ENCODE measurements at places on chromosomes 2 and 18.

DNA sequence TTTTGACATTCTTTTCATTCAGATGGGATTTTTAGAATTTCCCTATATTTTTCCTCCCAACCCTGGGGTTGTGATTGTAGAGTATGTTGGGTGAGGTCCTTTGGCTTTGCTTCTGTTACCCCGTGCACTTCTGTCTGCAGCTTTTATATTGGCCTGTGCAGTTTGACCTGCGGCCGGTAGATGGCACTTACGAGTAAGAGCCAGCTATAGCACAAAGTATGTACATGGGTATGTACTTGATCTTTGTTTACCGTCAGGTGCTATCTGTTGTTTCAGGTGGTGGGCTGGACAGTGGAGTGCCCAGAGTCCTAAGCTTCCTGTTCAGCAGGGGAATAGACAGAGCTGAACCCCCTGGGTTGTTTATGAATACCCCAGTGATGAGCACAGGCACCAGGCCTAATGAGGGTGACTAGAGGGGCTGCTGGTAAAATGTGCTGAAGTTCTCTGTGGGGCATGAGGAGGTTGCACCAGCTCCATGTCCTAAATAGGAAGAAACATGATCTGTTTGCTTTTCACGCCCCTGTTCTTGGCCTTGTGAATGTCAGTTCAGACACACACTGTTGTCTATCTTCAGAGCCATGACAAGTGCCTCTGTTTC is 58.9 kb upstream of the THUMPD2 start:
- DNase-seq, result no peak

DNA sequence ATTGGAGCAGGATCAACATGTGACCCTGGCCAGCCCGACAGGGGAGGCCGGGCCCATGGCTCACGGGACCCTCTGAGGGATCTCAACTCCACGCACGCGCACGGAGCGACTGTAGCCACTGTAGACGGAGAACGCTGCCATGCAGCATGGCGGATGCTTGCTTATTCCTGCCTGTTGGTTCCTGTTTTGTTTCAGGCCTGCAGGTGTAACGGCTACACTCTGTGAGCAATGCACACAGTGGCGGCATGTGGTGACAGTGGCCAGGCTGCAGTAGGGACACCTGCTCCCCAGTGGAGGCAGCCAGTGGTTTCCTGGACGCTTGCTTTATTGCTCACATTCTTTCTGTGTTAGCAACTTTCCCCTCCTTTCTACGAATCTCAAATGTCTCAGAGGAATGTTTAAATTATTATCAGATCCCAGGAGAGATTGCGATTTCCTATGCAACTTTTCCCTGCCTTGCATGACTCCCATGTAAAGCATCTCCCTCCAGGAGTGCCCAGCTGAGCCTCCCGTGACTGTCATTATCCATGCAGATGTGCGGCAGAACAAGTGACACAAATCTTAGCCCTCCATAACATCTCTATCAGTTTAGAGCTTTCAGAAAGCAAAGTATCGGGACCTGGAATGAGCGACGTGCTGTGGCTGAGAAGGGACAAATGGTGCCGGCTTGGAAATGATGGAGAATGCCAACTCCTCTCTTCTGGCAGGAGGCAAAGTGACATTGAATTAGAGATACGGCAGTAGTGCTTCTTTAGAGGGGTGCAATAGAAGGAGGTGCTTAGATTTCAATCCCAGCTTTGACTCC is 209.7 kb downstream of the ASB1 start:
- no peak for DNase-seq

- DNase-seq, result no peak
These were observed 761.8 kb downstream of the LRRTM4 start for GRCh38 chr2:76760367-76760704.

DNA sequence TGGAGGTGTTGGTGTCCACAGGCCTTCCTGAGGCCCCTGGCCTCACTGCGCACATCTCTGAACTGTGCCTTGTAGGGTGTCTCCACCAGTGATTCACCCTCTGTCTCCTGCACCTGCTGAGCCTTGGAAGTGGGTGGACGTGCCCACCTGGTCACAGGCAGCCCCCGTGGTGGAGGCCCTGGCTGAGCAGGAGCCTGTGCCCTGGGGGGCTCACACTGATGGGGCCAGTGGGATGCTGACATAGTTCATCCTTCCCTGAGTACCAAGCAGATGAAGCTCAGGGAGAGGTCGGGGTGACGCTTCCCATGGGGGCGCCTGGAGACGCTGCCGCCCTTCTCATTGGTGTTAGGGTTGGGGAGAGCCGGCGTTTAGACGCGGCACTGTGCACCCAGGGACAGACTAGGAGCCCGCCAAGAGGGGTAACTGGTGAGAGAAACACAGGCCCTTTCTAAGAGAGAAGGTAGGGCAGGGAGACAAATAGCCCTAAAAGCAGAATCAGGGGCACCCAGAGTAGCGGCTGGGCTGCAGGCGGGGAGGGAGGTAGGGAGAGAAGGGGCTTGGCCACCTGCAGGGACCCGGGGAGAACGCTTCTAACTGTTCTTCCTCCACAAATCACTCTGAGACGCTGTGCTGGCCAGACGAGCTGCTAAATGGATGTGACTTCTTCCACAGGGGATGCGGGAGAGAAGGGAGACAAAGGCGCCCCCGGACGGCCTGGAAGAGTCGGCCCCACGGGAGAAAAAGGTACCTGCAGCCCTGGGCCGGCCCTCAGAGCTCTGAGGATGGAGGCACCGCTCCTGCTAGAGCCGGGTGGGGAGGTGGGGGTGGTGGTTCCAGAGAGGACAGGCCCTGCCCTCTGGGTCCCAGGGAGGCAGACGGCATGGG is 18.0 kb downstream of the COLEC11 start:
- no peak for DNase-seq

- DNase-seq, result no peak
These were observed 285.4 kb downstream of the LPIN1 start for GRCh38 chr2:12031866-12032265.

DNA sequence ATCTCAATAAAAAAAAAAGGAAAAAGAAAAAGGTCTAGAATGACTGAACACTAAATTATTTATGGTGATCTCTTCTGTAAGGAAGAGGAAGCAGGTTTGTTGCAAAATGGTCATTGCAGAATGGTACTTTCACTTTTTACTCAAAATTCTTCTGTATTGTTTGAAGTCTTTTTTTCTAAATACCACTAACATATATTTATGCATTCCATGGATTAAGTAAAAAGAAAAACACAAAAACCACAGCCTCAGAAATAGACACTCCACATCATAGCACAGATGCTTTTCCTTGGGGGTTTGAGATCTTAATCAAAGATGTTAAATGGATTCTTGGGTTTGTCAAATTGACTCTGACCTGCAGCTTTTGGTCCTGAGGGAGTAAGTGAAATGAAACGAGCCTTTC is 47.4 kb downstream of the RHOB start:
- DNase-seq, result no peak

DNA sequence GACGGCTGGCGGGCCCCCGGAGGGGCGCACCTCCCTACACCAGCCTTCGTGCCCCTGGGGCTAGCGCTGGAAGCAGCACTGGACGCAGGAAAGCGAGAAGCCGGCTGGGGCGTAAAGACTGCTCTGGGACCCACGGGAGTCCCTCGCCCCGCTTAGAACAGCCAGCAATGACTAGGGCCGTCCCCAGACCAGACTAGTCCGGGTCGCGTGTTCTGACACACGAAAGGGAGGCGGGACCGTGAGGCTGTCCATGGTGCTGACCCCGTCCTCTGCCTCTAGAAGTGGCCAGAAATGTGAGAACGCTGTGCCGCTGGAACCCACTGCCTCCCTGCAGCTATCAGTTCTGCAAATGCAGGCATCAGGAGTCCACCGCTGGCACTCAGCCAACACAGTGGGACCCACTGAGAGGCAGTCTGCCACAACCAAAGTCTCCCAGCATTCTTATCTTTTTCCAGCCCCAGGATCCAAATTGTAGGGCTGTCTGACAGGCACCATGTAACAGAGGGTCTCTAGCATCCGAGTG is at the start of gene UCN:
Gene UCN (minus strand): TSS at position 87 of the 523 bp plus-strand sequence. CDS start 550 bp downstream, outside the sequence.
- DNase-seq, result no peak

GRCh38 chr2:234968631-234969305 is 17.0 kb downstream of the SH3BP4 start:
- no peak for DNase-seq

DNA sequence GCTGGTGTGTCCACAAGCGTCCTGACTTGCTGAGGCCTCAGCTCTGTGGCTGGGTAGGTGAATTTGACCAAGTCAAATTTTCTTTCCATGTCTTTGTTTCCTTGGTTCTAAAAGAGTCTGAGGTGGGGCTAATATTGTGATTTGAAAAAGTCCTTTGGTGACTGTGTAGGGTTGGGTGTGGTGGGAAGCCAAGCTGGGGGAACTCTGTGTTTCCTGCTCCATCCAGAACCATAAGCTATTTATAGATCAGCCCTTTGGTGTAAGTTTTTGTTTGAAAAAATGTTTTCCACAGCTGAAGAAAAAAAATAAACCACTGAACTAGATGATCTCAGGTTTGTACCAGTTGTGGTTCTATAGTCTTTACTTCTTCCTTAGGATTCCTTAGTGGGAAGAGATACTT is 462.7 kb downstream of the TGIF1 start:
- DNase-seq, result no peak

DNA sequence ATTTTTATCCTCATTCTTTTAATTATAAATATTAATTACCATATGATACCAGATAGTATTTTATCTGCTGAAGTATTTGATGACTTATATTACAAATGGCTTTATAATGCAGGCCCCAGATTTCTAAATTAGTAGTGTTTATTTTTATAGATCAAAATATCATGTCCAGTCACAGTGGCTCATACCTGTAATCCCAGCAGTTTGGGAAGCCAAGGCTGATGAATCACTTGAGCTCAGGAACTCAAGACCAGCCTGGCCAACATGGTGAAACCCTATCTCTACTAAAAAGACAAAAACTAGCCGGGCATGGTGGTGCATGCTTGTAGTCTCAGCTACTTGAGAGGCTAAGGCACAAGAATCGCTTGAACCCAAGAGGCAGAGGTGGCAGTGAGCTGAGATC is 100.1 kb upstream of the ARHGAP15 start:
- DNase-seq, result no peak

- no peak for DNase-seq
These were observed 122.0 kb downstream of the WDSUB1 start for GRCh38 chr2:159164457-159164911.

GRCh38 chr18:12770469-12771219 is 67.8 kb downstream of the PSMG2 start:
- no peak for DNase-seq

DNA sequence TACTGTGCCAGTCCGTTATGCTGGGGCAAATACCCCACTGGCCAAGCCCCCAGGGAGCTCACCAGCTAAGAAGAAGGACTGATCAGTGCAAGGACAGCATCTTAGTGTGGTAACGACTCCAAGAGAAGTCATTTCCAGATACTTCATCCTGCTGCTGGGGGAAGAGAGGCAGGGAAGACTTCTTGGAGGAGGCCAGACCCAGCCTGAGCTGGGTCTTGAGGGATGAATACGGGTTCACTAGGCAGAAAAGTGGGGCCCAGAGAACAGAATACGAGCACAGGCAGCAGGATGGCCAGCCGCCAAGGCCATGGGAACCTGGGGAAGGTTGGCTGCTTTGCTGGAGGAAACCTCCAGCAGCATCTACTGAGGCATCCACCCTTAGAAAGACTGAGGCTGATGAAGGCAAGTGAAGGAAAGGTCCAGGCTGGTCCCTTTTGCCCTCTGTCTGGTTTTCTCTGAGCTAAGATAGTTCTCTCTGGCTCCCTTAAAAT is 84.1 kb downstream of the GLI2 start:
- DNase-seq, result no peak

- DNase-seq, result no peak
These were observed 93.2 kb downstream of the MIB1 start for GRCh38 chr18:21833604-21834298.

DNA sequence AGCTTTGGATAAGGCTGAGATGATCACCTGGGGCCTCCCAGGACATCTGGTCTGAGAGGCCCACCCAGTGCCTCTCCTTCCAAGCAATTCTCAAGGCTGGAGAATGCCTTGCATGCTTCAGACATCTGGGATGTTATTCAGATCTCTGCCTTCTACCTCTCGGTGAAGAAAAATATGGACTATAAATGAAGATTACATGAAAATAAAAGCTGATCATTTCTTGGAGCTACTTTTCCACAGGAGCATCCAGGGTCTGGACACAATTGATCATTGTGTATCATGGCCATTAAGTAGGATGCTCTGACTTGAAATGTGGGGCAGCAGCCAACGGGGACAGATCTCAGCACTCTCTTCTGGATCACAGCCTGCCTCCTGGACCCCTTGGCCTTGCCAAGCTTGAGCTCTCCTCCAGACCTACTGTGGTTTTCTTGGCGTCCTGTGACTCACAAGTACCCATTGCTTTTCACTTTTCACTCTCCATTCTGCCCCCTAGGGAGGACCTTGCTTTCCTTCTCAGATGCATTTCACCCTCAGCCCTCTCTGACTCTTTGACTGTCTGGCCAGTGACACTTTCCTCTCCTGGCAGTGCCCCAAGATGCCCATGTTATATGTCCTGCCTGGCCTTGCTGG is 203.1 kb downstream of the INSIG2 start:
- no peak for DNase-seq

DNA sequence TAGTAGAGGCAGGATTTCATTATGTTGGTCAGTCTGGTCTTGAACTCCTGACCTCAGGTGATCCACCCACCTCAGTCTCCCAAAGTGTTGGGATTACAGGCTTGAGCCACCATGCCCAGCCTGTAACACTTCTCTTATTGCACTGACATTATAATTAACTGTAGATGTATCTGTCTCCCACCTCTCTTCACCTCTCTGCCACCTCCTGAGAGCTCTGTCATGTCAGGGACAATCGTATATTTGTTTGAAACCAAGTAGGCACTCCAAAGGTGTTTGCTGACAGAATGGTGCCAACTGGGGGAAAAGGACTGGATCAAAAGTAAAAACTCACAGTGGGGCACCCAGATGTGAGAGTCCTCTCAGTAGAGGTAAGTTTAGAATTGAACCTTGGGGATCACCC is 17.3 kb upstream of the ME2 start:
- no peak for DNase-seq

GRCh38 chr18:36613069-36613468 is 215.7 kb downstream of the TPGS2 start:
- no peak for DNase-seq

Data from SK-N-MC (cell line).